Fibroblast of lung (primary cell): ENCODE measurements at places on chromosomes 6 and 20. TPM values are rescaled to one million over a fixed set of nuclear protein-coding genes. Genes with fewer than 3 reads are reported as not detected.

GNAS-AS1 gene
- polyA plus RNA-seq = 0.28 and 0.32 TPM in 2 replicates

CFAP206 gene
- polyA plus RNA-seq = 0.11 and 0.26 TPM in 2 replicates

FABP7 gene
- not detected in 2 replicates for polyA plus RNA-seq

DNA sequence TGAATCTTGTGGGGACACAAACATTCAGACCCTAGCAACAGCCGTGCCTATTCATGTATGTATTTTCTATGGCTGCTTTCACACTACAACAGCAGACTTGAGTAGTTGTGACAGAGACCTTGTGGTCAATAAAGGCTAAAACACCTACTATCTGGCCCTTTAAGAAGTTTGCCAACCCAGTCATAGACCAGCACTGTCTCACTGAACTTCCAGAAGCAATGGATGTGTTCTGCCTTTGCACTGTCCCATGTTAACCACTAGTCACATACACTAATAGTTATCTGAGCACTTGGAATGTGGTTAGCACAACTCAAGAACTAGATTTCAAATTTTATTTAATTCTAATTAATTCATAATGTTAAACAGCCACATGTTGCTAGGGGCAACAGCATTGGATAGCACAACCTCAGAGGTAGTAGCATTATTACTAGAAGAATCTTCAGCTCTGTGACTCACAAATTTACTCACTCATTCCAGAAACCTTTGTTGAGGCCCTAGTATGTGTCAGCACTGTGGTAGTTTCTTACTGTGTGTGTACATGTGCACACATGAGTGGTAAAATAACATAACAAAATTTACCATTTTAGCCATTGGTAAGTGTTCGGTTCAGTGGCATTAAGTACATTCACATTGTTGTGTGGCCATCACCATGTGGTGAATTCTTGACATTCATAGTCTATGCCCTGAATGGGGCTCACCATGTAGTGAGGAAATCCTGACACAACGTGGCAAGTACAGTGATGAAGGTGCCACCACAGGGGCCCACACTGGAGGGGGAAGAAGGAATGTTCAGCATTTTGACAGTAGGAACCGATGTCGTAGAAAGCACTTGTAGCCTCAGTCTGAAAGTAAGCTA, 107.3 kb downstream of the CEP57L1 start:
- no peak for DNase-seq

GRCh38 chr20:62728028-62728780, 19.6 kb downstream of the NTSR1 start:
- no peak for DNase-seq

DNA sequence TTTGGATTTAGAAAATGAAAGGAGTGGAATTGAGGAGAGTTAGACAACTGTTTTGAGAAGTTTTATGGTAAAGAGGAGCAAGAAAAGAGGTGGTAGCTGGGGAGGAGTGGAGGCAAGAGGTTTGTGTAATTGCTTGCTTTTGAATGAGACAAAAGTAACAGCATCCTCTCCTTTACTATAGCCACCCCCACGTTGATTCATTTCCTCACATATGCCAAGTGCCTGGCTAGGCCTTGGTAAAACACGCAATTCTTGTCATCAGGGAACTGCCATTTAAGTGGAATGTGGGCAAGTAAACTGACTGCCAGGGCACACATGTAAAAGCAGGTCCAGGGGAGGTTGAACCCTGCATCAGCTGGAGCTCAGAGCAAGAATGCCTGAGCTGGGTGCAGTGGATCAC, 4.1 kb downstream of the MTRES1 start:
- DNase-seq = no peak

GRCh38 chr6:160462551-160463109, 114.5 kb downstream of the SLC22A3 start:
- peak; percentile 87 for DNase-seq

GRCh38 chr20:58436868-58437645, 48.0 kb downstream of the VAPB start:
- no peak for DNase-seq

DNA sequence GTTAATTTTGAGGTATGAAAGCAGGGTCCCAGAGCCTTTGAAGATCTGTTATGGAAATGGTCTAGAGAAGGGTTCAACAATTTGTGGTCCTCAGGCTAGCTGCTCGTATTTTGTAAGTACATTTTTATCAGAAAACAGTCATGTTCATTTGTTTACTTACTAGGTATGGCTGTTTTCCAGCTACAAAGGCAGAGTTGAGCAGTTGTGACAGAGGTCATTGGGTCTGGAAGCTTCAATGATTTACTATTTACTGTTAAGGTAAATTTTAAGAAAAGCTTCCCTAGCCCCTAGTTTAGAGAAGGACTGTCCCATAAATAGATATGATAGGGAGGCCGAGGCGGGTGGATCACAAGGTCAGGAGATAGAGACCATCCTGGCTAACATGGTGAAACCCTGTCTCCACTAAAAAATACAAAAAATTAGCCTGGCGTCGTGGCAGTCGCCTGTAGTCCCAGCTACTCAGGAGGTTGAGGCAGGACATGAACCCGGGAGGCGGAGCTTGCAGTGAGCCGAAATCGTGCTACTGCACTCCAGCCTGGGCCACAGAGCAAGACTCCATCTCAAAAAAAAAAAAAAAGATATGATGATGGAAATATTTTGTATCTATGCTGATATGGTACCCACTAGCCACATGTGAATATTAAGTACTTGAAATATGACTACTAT, 538.4 kb upstream of the CITED2 start:
- DNase-seq = no peak

DNA sequence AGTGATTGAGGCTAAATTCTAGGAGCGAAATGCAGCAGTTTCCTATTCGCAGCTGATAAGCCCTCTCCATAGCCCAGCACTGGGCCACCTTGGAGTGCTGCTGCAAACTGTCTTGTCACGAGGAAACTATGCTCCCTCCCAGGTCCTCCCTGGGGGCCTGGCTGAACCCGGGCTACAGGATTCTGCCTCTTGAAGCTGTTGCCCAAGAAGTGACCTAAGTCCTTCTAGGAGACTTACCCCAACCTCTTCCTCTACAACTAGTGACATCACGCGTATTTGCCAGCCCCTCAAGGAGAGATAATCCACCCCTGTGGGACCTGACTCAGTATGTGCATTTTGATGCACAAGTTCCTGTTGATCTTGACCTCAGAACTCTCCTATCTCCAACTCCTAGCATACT, 26.5 kb upstream of the ZFAND3 start:
- no peak for DNase-seq
